Caki2 (cell line): ENCODE measurements at places on chromosomes 1 and 21.

- no peak for DNase-seq
Measured at GRCh38 chr1:100268202-100268601, 2.2 kb downstream of the RTCA start.

DNA sequence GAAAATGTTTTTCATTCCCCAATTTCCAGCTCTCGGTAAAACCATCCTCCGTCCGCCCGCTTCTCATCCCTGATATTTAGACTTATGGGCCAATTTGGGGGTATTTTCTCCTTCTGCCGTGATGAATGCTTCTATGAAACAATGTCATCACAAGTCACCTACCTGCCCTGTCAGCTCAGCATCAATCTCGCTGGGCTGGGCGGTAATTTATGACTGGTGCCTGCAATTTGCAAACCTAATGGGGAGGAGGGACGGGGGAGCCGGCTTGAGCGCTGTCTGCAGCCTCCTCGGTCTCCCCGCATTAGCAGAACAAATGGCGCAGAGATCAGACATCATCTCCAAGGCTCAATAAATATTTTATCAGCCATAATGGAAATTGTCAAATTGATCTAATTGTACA lies 72.1 kb downstream of the PRDM16 start:
- DNase-seq = no peak

DNA sequence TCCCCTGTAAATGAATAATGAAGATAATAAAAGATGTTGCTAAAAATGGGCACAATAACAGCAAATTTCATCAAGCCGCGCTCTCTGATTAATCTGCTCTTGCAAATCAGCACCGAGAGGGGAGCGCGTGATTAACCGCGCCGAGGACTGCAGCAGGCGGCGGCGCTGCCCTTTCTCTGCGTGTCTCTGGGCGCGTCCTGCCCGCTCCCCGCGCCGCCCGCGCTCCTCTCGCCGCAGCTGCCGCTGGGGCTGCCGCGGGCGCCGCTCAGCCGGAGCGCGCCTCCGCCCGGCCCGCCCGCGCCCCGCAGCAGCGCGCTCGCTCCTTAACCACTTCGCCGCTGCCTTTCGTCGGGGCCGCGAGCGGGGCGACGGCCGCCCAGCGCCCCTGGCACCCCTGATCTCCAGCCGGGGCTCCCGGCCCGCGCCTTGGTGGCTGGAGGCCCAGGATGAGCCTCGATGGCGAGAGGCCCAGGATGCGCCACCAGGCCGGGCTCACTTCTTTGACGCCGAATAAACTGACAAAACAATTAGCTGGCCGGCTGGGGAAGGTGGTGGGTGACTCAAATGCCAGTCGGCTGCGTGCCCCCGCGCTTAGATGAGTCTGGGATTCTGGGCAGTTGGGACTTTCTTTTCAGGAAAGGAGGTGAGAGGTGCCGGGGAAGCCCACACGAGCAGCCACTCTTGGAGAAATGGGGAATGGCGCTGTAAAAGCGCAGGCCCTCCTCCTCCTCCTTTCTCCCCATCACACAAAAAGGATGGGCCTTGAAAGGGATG lies 221.4 kb upstream of the PKN2 start:
- peak; percentile 10 for DNase-seq

- DNase-seq = peak; percentile 15
Measured at GRCh38 chr1:214658785-214659184, 55.8 kb downstream of the CENPF start.

GRCh38 chr1:171715813-171716251 lies 26.0 kb downstream of the VAMP4 start:
- peak; percentile 63 for DNase-seq

DNA sequence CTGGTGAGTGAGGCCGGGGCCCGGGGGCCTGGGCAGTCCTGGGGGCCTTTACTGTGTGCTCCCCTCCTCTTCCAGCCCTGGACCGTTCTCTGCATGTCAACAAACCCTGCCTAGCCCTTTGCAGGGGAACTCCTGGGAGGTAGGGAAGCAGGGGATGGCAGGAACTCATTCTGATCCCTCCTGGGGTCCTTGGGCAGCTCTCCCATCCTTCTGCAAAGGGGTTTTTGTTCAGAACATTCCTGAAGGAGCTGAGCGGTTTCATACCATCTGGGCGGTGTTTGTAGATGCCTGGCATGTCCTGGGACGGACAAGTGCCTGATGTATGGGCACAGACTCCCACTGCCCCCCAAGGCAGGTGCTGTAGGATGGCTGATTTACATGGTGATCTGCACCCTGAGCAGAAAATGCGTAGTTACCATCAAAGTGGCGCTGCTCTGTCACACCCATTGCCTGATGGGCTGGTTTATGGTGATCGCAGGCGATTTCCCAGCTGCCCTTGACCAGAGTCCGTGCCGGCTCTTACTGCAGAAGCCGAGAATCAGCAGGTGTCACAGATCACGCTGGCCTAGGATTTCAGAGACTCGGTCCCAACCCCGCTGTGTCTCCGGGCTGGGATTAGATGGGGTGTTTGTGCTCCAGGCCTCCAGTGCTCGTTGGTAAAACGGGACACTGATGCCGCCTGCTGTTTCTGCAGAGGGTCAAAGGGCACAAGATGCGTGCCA lies 71.6 kb upstream of the TRAPPC10 start:
- no peak for DNase-seq

- DNase-seq = no peak
Measured at GRCh38 chr1:53585565-53585964, 126.4 kb downstream of the DMRTB1 start.

DNA sequence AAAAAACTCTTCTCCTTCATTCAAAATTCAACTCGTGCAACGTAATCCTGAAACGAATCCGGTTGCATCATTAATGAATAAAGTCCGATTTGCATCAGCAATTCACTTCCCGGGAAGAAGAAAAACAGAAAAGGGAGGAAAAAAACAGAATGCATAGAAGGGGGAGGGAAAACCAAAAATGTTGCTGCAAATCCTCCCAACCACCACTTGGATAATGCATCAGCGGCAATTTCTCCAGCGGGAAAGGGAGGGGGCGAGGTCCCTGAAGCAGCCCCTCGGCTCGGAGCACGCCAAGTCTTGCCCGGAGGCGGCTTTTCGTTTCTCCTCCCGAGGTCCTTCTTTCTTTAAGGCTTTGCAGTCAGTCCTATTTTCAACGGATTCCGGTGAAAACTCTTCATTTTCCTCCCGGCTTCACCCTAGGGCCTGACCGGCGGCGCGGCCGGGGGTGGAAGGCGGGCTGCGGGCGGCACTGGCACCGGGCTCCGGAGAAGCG lies 723 bp downstream of the CDC42BPA start:
- peak; percentile 72 for DNase-seq

DNA sequence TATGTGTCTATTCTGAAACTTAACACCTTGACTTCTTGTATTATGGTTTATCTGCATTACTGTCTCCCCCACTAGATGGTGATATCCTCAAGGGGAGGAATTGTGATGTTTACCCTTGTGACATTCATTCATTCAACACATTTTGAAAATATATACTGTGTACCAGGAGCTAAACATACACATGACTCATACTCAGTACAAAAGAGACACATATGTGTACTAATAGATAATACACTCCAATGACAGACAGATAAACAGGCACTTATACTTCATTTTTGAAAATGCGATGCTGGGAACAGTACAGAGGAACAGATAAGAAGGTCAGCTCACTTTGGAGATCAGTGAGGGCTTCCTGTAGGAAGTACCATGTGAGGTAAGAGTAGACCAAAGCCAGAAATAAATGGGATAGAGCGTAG lies 8.9 kb upstream of the RAB3GAP2 start:
- DNase-seq = peak; percentile 30
